ENCODE measurements at places on chromosomes 16 and 17.

GRCh38 chr17:78049609-78050008 is 78.9 kb downstream of the TMC6 start:
- DNase-seq: no peak

DNA sequence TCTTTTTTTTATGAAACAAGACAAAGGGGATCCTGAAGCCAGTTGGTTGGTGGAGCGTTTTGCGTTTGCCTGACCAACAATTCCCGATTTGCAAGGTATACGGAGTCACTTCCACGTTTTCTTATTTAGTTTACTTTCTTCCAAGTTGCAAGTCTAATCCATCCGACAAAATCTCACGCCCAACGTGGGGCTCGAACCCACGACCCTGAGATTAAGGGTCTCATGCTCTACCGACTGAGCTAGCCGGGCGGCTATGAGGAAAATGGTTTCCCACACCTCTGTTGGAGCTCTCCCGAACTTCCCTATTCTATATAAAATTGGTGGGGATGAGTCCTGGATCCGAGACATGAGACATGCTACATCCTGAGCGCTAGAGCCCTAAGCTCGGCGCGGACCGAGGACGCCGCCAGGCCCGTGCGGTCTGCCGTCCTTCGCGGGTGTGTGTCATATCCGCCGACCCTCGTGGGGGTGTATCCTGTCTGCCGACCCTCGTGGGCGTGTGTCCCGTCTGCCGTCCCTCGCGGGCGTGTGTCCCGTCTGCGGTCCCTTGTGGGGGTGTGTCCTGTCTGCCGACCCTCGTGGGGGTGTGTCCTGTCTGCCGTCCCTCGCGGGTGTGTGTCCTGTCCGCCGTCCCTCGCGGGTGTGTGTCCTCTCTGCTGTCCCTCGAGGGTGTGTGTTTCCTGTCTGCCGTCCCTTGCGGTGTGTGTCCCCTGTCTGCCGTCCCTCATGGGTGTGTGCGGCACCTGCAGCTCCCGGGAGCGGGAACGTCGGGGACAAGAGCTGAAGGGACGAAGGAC is 22.6 kb downstream of the ZNF213 start:
- no peak for DNase-seq

- no peak for DNase-seq
Measured at GRCh38 chr16:64742455-64743223, 379.2 kb downstream of the CDH11 start.

DNA sequence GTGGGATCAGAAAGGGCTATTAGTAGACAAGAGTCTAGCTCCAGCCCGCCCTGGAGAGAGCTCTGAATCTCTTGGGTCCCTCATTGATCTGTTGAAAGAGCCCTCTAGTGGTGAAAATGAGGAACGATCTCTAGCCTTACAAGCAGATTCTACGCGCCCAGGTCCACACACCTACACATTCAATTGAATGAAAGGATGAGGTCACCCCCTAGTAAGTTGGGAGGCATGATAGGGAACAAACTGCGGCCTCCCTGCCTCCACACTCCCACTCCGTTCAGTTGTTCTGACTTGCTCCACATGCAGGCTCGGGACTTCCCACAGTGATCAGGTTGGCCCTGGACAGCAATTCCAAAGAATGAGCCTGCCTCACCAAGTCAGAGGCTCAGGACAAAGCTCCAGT is 2.9 kb upstream of the CACNG3 start:
- peak; percentile 4 for DNase-seq

DNA sequence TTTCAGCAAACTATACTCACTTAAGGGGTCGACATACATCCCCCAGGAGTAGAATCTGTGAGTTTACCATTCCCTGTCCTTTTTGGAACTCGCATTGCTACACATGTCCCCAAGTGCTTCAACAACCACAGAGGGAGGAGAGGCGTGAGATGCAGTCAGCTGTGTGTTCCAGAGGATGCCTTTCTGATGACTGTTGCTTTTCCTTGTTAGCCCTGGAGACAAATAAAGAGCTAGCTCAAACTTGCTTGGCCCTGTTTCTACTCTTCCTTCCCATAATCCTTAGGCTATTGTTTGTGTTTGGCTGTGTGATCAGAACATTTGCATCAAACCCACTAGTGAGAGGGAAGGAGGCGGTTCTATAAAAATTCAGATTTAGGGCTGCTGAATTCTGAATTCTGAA is 264.0 kb downstream of the ENGASE start:
- DNase-seq: no peak

DNA sequence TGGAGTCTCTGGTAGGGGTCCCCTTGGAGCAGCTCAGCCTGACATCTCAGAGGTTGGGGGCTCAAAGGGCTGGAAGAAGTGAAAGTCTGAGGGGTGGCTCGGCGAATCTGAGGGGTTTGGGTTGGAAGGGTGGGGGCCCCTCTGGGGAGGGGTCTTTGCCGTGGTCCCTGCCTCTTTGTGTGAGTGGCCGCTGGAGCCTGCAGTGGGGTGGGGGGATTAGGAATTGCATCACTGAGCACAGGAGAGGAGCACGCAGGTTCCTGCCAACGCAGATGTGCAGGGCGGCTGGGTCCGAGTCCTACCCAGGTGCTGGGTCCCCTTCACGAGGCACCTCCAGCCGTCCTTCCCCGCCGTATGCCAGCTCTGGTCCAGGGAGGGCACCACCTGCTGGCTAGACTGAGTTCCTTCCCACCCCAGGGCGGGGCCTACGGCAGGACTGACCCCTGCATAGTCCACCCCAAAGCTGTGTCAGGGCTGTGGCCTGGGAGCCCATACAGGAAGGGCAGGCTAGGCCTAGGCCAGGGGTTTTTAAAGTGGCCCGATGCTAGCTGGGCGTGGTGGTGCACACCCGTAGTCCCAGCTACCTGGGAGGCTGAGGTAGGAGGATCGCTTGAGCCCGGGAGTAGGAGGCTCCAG is 9.9 kb downstream of the FMNL1 start:
- no peak for DNase-seq

DNA sequence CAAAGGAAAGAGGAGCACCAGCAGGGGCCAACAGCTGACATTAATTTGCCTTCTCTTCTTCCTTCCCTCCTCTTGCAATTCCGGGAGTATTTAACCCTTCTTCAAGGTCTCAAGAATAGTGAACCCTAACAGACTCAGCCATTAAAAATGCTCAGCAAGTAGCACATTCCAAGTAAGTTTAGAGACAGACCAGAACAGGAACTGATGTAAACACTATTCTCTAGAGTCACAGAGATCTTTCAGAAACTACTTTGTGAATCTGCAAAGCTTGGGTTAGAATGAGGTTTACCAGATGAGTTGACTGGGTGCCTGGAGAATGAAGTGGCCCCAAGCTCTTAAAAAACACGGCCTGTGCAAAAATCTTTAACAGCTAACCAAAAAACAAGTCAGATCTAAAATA is 50.9 kb downstream of the TEX2 start:
- no peak for DNase-seq

DNA sequence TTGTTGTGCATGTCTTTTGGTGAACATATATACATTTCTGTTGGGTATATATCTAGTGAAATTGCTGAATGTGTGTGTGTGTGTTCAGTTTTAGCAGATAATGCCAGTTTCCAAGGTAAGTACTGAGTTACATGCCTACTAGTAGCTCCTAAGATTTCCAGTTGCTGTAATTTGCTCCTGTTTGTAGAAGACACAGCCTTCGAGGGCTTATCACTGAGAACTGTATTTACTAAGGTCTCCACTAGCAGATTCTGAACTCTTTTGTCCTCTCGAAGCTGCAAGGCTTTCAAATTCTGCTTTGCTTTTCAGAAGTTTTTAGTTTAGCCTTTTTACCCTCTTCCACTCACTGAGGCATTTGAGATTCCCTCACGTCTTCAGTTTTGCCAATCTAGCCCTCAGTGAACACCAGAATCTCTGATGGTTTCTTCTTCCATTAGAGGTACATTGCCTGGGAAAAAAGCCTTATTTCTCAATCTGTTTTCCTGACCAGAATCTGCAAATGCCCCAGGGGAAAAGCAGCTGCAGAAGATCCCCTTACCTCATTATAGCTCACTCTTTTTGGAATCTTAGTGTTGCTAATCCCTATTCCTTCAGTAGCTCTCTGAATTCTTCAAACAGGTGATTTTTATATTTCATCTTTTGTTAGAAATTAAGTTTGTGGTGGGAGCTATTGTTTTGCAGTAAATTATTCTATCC is 52.9 kb downstream of the NF1 start:
- no peak for DNase-seq

DNA sequence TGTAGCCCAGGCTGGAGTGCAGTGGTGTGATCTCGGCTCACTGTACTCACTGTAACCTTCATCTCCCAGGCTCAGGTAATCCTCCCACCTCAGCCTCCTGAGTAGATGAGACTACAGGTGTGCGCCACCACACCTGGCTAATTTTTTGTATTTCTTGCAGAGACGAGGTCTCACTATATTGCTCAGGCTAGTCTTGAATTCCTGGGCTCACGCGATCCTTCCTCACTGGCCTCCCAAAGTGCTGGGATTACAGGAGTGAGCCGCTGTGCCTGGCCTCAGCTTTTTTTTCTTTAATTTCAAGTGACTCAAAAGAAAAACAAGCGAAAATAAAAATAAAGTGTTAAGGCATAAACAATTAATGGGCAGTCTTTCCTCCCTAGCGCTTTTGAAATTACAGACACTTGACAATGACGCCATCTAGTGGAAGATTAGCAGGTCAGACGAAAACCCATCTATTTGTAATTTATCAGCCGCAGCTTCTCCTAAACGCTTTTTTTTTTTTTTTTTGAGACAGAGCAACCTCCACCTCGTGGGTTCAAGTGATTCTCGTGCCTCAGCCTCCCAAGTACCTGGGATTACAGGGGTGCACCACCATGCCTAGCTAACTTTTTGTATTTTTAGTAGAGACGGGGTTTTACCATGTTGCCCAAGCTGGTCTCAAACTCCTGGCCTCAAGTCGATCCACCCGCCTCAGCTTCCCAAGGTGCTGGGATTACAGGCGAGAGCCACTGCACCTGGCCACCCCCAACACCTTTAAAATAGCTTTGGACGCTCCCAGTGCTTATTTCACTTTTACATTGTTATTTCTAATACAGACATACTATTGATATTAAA is 28.1 kb upstream of the PECAM1 start:
- no peak for DNase-seq

DNA sequence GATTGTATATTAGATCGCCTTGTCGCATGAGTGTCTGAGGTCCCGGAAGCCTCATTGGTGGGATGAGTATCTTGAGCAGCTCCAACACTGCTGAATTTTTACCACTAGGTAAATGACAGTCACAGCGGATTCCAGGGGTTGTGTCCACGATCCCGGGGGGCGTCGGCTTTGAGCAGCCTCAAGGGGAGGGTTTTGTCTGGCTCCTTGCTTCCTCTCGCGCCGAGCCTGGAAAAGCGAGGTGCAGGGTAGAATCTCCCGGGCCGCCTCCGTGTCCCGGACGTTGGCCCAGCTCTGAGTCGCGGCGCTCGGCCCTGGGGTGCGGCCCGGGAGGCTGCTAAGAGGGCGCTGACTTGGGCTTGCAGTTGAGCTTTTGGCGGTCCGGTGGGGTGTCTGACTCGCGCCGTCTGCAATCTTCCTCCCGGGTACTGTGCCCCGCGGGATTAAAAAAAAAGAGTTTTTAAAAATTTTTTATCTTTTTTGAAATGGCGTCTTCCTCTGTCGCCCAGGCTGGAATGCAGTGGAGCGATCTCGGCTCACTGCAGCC is 4.5 kb downstream of the OR1F1 start:
- DNase-seq: no peak

- no peak for DNase-seq
Measured at GRCh38 chr16:6250511-6250910, 1082.1 kb upstream of the RBFOX1 start.

DNA sequence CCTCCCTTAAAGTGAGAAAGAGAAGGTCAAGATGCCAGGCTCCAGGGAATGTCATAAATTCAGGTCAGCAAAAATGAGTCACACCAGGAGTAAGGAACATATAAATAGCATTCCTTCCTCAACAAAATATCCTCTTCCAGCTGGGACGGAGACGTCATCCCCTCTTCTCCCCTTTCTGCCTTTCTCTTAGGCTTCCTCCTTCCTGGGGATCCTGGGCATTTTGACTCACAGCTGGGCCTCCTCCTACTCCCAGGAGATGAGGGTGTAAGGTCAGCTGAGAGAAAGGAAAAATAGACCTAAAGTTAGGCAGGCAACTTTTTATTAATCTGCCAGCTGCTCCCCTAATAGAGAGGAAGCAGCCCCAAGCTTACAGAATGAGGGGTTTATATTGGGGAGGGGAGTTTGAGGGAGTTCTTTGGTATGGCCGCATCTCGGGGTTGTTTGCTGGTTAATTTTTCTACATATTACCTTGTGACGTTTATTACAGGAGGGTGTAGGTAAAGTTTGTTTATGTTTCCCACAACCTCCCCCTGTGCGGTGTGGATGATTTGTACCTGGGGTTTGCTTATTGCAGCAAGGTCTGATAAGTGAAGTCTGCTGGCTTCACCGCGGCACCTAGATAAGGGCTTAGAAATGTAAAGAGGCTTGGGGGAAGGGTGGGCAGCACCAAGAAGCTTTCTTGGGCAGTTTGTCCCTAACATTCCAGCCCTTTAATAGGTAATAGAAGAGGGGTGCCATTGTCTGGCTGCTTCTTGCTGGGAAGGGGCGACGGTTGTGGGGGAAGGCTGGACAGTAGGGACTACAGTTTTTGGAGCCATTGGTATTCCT is 7.1 kb upstream of the ZNF747 start:
- no peak for DNase-seq

DNA sequence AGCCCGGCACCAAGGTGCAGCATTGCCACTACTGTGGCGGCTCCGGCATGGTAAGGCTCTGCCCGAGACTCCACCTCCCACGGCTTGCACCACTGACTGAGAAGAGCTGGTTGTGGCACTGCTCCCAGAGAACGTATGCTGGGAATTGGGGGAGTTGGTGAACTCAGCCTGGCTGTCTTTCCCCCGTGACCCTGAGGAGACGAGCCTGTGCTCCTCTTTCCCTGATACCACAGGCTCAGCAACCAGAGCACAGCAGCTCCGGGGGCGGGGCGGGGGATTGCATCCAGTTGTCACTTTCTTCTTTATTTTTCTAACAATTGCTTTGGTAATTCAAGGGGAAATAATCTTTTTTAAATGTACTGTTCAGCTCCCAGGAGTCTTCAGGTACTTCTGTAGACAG is 16.7 kb downstream of the DNAJA3 start:
- no peak for DNase-seq

DNA sequence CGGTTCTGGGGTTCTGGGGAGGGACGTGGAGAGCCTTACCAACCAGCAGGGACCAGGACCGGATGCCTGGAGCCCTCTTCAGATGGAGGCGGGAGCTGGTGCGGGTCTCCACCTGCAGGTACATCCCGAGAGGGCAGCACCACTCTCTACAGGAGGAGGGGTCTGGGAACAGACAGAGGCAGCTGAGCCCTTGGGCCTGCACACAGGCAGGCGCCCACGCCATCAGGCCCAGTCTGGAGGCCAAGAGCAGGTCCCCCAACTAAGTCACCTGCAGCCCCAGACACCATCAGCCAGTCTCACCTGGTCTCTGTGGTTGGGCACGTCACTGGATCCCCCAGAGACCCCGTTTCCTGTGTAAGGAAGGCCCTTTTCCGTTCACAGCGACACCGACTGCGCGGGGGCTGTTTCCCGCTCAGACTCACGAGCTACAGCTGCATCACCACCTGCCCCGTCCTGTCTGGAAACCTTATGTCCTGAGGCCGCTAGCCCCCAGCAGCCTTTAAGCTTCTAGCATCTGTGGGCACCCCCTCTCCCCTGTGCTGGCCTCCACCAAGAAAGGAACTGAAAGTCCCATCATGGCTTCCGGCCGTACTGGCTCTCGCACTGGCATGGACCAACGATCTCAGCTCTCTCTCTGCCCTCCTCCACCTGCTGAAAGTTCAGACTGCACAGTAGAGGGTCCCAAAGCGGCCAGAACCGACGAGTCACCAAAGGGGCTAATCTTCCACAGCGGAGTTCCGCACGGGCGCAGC is 1.2 kb downstream of the CYBC1 start:
- DNase-seq: peak; percentile 24

Measured in stimulated activated CD4-positive, alpha-beta T cell treated with anti-CD3 and anti-CD28 coated beads, Interleukin-1b, Interleukin-23, amount 100 ng/mL, for 24 hours (primary cell).